Fibroblast of skin of abdomen (primary cell): ENCODE measurements at places on chromosomes 12 and 14.

DNA sequence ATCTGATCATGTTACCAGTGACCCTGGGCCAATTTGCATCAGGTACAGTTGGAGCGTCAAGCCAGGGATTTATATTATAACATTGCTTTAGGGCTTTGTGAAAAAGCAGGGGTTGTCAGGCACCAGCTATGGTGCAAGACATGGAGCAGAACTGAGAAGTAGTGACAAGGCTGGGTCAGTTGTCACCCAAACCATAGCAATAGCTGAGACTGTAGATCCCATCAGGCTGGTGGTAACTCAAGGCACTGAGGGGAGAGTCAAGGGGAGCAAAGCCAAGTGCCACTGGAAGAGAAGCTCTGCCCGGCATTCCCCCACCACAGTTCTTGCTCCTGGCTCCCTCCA, 16.9 kb downstream of the BCL2L14 start:
- no peak for DNase-seq

DNA sequence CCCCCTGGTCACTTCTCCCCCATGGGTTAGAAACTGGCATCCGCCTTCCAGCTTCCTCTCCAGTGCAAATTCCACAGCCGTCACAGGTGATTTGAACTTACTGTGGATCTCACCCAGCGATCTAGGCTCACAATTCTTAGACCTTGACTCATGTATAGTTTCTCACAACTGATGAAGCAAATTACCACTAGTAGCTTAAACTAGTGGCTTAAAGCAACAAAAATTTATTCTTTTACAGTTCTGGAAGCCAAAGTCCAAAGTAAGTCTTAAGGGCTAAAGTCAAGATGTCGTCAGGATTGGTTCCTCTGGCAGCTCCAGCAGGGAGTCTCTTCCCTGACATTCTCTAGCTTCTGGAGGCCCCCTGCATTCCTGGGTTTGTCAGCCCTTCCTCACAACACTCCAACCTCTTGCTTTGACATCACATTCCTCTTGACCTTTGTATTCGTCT, 117.4 kb downstream of the KTN1 start:
- DNase-seq = no peak

DNA sequence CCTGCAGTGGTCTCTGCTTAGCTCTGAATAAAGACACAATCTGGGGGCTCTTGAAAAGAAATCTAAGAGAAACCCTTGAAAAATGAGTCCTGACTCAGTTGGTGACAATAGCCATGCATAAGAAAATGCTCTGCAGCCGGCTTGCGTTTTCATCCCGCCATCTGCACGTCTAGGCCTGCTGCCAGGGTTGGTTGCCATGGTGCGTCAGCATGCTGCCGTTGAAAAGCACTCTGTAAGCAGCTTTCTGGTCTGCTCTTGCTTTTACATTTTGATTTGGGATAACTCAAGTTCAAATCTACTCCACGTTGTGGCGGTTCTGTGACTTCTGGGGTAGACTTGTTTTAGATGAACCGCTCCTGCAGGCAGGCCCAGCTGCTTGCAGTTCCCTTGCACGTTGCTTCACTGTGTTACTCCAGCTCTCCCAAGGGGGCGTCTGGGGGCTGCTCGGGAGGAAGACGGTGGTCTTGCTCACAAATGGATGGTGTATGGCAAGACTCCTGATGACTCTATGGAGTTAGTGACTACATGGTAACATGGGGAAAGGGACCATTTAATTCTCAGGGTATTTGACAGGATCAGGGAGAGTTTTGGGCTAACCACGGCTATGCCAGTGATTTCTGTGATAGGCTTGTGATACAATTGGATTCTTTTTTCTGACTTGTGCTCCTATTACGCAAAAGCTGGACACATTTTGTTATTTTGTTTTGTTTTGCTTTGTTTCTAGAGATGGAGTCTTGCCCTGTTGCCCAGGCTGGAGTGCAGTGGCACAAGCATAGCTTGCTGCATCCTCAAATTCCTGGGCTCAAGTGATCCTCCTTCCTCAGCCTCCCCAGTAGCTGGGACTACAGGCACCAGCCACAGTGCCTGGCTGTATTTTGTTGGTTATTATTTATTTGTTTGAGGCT, 15.8 kb downstream of the WNT5B start:
- peak; percentile 81 for DNase-seq

DNA sequence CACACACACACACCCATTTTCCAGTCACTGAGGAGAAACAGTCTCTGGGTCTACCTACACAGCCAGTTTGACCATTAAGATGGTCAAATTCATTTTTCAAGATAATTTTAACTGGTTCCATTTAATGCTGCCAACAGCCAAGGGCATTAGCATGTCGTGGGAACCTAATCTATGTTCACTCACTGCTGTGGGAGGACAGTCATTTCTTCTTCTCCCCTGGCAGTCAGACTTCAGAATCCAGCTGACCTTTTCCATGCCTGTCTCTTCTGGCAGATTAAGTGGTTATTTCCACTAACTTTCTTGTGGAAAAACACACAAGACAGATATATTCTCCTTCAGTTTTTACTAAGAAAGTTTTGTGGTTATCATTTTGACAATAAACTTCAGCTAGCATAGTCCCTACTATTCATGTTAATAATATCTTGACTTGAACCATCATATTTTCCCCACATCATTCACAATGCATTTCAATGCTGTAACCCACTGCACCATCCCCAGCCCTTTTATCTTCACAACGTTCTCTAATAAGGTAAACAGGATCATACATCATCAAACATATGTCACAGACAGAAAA, 82.2 kb downstream of the DAD1 start:
- no peak for DNase-seq

GRCh38 chr12:119208626-119209061, 29.9 kb downstream of the HSPB8 start:
- DNase-seq = no peak

- no peak for DNase-seq
These were observed 283.4 kb upstream of the ATP2B1 start for GRCh38 chr12:89991807-89992590.

DNA sequence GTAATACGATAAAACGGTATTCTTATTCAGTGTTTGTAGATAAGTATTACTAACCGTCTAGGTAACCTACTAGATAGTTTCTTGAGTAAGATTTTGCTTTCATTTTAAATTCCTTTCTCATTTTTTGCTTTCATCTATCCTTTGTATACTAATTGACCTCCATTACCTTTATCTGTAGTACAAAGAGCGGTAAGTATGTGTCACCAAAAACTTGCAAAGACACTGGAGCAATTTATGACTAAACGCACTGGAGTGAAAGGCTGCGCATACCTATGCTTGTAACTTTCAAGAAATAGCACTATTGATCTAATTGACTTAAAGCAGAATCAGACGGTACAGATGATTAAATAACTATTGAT, 1.7 kb downstream of the ARHGAP5 start:
- DNase-seq = no peak

- peak; percentile 56 for DNase-seq
These were observed 503.5 kb downstream of the LRFN5 start for GRCh38 chr14:42110167-42110566.

DNA sequence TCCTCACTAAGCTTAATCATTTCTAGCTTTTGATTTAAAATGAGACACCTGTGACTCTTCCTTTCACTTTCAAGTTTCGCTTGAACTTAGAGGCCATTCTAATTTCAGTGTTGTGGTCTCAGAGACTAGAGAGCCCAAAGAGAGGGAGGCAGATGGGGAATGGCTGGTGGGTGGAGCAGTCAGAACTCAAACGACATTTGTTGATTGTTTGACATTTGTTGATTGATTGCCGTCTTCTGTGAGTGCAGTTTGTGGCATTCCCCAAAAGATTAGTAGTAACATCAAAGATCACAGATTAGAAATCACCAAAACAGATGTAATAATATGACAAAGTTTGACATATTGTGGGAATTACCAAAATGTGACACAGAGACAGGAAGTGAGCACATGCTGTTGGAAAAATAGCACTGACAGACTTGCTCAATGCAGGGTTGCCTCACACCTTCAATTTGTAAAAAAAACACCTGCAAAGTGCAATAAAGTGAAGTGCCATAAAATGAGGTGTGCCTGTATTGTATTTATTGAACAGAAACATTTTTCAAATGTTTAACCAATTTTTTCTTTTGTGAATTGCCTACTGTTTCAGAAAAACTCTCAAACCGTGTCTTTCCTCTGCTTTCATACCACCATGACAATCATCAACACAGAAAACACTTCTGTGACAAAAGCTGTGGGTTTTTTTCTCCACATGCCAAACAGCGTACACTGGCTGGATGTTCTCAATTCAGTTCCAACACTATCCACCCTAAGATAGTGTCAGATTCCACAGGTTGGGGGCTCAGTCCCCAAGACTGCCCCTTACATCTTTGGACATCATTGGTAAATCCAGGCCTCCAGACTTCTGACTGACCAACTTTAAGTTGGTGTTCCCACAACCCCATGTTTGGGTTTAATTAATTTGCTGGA, 376.3 kb upstream of the RGS6 start:
- DNase-seq = peak; percentile 34

- no peak for DNase-seq
These were observed 36.5 kb upstream of the TMPRSS12 start for GRCh38 chr12:50806176-50806575.
